Smooth muscle cell of bladder (primary cell): ENCODE measurements at places on chromosomes 11 and 22. TPM values are rescaled to one million over a fixed set of nuclear protein-coding genes. Genes with fewer than 3 reads are reported as not detected.

The PITPNM1 gene
- total RNA-seq, result 12.5 and 14.3 TPM in 2 replicates

The OMP gene
- total RNA-seq, result 0.43 TPM in 1 of 2 replicates, not detected in the other

The LIF gene
- 17.3 and 34.1 TPM in 2 replicates for total RNA-seq

The CDC42EP2 gene
- total RNA-seq, result 15.0 and 23.2 TPM in 2 replicates

The TUBA8 gene
- total RNA-seq, result 0.18 and 0.43 TPM in 2 replicates

The RAB6A gene
- 79.5 and 86.5 TPM in 2 replicates for total RNA-seq

The GNAZ gene
- 3.4 and 3.7 TPM in 2 replicates for total RNA-seq

The BLID gene
- total RNA-seq, result 4.3 and 5.9 TPM in 2 replicates

The INS gene
- total RNA-seq, result not detected in 2 replicates

The RAB30 gene
- 16.9 and 23.8 TPM in 2 replicates for total RNA-seq

The CDC42EP1 gene
- 7.0 and 10.5 TPM in 2 replicates for total RNA-seq
